DMS 273 treated with DMSO at 0.1 percent for 48 hours (cell line): ENCODE measurements at places on chromosomes 7 and 10.

DNA sequence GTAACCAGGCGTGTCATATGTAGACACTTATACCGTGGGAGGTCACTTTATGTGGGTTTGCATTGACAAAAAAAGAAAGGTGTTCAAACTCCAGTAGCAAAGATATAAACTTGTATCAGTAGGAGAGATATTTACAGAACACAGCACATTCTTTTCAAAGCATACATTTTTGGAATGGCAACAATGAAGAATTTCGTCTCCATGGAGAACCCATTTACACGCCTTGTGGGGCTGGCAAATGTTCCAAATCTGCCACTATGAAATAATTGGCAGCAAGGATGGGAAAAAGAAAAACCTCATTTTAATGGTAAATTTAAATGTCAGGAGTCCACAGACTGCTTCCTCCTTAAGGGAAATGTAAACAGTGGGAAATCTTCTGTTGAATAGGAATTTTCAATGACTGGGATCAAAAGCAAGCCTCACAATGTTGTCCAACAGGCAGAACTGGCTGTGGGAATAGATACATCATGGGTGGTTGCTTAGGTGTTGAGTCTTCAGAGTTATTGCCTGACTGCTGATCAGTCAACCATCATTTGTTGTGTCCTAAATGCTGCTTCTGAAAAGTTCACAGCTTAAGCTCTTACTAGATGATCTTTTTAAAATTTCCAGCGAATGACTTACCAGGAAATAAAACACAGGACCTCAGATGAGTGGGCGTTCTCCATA lies 256.6 kb upstream of the SEMA3C start:
- DNase-seq, result no peak

DNA sequence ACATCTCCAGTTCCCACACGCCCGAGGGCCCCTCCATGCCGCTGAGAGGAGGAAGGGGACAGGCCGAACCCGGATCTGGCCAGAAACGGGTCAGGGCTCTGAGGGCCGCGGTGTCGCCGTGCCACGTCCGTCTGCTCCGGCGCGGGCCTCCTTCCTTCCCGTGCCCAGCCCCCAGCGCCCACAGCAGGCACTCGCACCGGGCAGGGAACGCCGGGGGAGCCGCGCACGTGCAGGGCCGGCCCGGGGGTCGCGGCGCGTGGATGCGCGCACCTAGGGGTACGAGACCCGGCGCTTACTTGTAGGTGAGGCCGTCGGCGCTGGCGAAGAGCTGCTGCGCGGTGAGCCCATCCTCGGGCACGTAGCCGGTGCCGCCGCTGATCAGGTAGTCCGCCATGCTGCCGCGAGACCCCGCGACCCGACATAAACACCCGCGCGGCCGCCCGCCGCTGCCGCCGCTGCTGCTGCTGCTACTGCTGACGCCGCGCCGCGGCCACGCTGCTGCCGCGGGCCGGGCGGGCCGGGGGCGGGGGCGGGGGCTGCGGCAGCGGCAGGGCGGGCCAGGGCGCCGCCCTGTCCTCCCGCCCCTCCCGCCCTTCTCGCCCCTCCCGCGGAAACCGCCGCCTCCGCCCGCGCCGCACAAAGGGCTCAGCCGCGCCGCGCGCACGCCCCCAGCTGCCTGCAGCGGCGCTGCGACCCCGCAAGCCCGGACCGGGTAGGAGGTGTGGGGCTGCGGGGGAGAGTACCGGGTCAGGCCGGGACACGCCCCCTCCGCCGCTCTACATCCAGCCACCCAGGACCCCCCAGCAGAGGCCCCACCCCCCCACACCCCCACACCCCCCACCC lies 4.1 kb downstream of the IMPDH1 start:
- no peak for DNase-seq

GRCh38 chr10:3213208-3213607 lies 40.6 kb upstream of the PITRM1 start:
- DNase-seq, result no peak

GRCh38 chr10:6579183-6579903 lies 733 bp downstream of the PRKCQ start:
- DNase-seq, result no peak

- no peak for DNase-seq
Measured at GRCh38 chr7:117803476-117803875, 69.8 kb downstream of the CTTNBP2 start.

GRCh38 chr10:91884536-91884935 lies 24.8 kb downstream of the FGFBP3 start:
- DNase-seq, result no peak

DNA sequence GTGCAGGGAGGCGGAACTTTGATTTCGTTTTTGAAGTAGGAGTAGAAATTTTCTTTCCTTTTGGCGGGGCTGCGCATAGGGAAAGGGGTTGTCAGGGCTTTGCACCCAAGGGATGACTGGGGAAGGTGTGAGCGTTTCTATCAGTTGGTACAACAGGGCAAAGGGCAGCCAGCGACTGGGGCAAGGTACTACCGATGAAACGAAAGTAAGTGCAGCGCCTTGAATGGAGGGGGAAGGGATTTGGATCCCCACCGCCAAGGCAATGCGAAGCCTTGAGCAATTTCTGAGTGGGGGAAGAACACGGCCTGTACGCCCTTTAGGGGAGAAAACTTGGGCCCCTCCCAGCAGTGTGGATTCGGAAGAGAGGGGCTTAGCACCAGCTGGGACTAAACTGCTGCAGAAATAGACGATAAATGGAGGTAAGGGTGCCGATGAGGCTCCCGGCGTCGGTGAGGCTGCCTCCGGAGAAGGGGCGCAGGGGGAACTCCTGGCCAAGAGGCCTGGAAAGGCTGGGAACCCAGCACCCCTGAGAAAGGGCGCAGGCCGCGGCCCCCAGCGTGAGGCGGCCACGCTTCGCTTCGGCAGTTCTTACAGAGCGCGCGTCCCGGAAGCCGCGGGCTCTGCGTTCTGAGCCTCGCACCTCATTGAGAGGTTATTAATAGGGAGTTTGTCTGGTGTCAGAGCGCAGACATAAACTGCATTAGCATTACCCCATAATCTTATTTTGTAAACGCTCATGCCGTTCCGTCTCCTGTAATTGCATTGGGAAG lies 10.0 kb upstream of the TLX1 start:
- DNase-seq, result no peak

GRCh38 chr7:118214833-118215182 lies 9.7 kb upstream of the ANKRD7 start:
- no peak for DNase-seq

DNA sequence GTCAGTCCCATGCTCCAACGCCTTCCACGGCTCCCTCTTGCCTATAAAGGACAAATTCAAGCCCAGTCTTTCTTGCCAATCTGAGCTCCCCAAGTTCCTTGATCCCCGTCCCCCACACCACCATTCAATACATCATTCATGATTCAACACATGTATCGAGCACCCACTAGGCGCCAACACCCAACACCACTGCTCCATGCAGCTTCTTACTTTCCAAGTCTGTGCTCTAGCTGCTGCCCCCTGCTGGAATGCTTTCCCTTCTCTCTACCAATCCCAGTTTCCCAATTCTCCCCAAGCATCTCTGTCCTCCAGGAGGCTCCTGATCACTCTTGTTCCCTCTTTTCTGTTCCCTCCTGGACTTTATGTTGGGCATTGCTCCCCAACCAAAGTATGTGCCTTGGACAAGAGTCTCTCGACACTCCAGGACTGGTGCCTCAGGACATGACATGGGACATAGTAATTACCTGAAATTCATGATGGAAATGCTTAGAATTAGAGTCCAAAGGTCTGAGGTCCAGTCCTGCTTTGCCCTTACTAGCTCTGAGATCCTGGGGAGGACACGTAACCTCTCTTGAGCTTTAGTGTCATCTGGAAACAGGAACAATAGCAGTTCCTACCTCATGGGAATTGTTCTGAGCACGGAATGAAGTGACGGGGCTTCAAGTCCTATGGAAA lies 172.7 kb downstream of the NEURL1 start:
- DNase-seq, result no peak
